ENCODE measurements at places on chromosomes 16 and 17. TPM values are rescaled to one million over a fixed set of nuclear protein-coding genes. Genes with fewer than 3 reads are reported as not detected.

The ABAT gene
- 4.7 TPM for total RNA-seq

The TRAF4 gene
- total RNA-seq = 63.2 TPM

The TM4SF5 gene
- total RNA-seq = not detected

DNA sequence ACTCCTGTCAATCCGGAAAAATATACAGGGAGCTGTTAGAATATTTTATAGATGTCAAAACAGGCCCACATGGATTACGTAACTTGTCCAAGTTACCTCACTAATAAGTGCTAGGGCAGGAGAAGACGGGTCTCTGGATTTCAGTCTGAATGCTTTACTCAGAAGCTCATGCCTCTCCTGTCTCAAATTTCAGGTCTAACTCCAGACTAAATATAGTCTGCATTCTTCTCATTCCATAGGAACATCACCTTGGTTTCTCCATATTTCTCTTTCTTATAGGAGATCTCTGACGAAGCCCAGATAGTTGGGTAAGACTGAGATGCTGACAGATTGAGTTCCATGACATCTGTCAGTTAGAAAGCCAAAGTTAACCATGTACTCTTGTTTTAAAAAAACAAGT is 174.2 kb downstream of the STX8 start:
- H3K27me3 ChIP-seq = no peaks in the 10 kb centered on the region
- H3K4me1 ChIP-seq = no peaks in the 10 kb centered on the region
- H3K36me3 ChIP-seq = no peaks in the 10 kb centered on the region
- no peak overlapping the region for H3K27ac ChIP-seq
- H3K4me3 ChIP-seq = no peak overlapping the region

The USH1G gene
- total RNA-seq = not detected

Data from upper lobe of left lung (tissue), 6 donors.